ENCODE measurements at places on chromosomes 1 and 21.

- DNase-seq = no peak
Measured at GRCh38 chr1:246512230-246512629, 5.2 kb upstream of the SMYD3 start.

- DNase-seq = no peak
Measured at GRCh38 chr1:173042806-173043205, 7.9 kb downstream of the TNFSF18 start.

DNA sequence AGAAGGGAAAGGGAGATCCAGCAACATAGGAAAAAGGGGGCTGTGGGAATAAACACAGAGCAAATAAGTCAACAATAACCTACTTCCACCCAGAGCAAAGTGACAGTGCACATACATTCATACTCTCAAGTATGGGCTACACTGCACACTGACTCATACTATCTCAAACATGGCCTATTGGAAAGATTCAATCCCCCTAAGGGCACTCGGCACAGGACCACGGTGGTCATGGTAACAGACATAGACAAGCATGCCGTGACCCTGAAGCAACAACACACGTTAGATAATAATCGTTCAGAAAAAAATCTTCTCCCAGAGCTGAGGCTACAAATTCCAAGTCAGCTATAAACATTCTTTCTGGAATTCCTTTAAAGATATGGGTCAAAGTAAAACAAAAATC lies 16.8 kb upstream of the JAK1 start:
- DNase-seq = no peak

- DNase-seq = no peak
Measured at GRCh38 chr1:238606457-238606856, 715.7 kb upstream of the ZP4 start.

DNA sequence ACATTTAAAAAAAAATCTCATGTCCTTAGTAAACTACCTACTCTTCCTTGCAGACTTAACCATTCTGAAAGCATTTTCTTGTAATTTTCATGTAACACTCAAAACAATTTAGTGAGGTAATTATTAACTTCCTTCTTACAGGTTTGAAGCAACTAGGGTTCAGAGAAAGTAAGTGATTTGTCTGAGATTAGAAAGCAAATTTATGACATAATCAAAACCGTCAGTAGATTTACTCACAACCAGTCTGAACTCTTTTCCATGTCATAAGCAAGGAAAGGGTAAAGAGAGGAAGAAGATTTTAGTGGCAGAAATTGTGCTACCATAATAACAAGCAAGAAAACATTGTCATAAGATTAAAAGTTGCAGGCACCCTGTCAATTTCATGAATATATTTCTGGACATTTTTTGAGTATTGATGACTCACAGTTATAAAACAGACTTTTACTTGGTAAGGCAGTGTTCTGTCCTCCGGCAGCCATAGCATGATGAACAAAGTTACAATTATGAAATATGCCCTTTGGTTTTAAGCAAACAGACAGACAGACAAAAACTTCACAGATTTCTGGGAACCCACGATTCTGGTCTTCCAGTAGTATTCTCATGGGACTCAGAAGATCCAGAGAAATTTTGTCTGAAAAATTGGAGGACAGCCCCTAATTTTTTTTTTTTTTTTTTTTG lies 707.2 kb downstream of the RWDD3 start:
- no peak for DNase-seq

- no peak for DNase-seq
Measured at GRCh38 chr21:18460979-18461378, 57.4 kb upstream of the TMPRSS15 start.

GRCh38 chr1:81559662-81560350 lies 240.9 kb upstream of the ADGRL2 start:
- DNase-seq = no peak

GRCh38 chr1:12608311-12608957 lies 9.6 kb downstream of the DHRS3 start:
- DNase-seq = no peak

DNA sequence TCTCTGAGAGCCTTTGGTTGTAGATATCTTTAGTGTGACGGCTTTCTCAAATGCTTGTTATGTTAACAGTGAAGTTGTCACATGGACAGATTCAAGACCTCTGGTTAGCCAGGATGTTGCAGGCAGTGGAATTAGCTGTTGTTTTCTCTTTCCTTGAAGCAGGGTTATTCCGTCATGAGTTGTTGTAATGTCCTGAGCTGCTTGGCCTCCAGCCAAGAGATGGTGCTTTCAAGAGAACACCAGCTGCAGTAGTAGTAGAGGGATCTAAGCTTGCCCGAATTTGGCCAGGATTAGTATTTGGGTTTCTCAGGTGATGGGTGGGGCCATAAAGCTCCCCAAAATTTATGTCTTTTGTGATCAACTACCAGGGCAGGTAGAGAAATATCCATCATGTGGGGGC lies 13.4 kb downstream of the KCNE1 start:
- no peak for DNase-seq

DNA sequence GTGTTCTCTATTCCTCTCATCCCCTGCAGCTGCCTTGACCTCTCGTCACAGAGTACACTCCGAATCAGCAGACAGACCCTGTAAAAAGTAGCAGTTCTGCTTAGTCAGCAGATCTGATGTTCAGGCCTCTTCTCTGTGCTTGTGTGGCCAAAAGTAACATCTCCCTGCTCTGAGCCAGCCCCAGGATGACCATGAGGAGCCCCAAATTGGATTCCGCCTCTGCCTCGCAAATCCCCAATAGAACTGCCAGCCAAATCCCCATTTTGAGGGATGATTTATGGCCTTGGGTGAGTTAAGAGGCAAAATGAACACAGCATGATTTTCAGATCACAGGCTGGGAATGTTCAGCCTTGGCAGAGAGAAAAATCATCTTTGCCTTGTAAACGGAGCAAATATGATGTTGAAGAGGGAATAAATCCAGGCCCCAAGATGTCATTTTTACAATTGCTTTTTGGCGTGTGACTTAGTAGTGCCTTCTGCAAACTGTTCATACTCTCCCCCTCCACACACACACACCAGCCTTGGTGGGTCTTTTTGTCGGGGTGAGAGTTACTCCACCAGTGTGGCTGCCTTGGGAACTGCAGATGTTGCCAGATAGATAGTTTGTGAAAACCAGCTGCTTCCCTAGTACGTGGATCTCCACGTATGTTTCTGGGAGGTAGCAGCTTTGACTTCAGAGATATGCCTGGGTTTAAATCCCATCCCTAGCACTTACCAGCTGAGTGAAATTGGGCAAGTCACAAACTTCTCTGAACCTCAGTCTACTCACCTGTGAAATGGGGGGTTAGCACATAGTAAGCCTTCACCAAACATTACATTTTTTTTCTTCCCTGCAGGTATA lies 77.8 kb downstream of the MAN1C1 start:
- DNase-seq = no peak

DNA sequence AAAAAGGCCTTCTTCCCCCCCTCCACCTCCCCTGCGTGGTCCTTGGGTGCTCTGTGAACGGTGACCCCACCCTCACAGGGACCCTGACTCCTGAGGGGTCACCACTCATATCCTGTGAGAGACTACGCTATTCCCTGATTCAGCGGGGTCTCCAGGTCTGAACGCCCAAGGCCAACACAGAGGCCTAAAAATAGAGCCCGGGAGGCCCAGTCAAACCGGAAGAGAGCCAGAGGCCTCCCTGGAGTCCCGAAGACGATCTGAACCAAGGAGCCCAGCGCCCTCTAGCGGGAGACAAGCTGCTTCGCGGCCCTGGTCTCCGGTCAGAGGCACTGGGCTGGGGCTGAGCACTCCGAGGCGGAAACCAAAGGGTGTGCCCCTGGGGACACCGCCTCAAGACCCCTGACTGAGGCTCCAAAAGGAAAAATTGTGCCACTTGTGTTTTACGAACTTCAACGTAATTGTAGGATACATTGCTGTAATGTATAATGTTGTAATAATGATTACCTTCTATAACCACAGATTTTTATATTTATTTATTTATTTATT lies 42.4 kb upstream of the PSEN2 start:
- DNase-seq = peak; percentile 99

DNA sequence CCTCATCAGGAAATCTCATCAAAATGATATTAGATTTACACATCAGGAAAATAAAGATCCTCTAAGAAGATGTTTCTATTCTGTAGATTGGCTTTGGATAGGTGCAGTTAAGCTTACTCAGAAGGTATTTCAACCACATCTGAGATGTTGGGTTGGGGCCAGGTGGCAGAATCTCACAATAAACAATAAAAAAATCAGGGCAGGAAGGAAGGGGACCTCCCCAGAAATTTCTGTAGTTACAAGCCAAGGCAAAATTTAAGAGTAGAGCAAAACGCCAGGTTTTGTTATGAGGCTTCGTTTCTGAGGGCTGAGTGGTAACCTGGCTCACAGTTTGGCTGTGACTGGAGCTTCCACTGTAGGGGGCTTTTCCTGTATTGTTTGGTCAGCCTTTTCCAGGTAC lies 84.8 kb downstream of the HUNK start:
- DNase-seq = no peak

GRCh38 chr1:156406251-156406650 lies 37.2 kb downstream of the RHBG start:
- DNase-seq = no peak

- DNase-seq = no peak
Measured at GRCh38 chr1:93471911-93472310, 24.0 kb downstream of the FNBP1L start.

DNA sequence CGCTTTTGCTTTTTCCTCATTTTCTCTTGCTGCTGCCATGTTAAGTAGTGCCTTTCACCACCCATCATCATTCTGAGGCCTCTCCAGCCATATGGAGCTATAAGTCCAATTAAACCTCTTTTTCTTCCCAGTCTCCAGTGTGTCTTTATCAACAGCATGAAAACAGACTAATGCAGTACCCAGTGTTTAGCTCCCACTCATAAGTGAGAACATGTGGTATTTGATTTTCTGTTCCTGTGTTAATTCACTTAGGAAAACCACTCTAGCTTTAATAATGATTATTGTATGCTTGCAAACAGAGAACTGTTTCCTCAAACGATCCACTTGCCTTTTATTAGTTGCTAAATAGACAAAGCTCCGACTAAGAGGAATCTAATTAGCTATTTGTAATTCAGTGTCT lies 43.3 kb downstream of the IL23R start:
- no peak for DNase-seq

DNA sequence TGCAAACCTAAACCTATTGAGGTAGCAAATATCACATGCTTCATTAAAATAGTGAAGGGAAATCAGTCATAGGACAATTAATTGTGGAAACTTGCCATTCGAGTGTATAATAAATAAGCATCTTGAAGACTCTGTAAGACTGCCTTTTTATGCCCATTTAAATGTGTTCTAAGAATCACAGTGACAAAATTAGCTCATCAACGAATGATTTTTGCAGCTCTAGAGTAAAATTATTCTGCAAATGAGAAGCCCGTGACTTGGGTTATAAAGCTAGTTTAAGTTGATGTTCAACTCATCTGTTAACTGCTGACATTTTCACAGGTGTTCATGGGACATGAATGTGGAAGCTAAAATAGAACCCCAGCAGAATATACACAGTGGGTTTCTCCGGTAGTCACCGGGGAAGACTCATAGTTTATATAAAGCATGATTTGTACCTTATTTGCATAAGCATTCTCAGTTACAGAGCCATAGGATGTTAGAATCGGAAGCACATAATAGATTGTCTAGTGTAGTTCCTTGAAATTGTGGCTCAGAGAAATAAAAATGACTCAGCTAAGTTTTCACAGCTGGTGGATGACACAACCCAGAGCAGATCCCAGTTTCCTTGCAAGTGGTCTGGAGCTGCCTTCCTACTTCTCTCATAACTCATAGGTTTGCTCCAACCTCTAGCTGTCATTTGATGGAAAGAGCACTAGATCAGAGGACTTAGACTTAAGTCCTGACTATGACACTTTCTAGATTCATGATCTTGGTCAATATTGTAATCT lies 107.3 kb downstream of the UCHL5 start:
- DNase-seq = no peak

- no peak for DNase-seq
Measured at GRCh38 chr1:15334995-15335394, 74.7 kb upstream of the EFHD2 start.

DNA sequence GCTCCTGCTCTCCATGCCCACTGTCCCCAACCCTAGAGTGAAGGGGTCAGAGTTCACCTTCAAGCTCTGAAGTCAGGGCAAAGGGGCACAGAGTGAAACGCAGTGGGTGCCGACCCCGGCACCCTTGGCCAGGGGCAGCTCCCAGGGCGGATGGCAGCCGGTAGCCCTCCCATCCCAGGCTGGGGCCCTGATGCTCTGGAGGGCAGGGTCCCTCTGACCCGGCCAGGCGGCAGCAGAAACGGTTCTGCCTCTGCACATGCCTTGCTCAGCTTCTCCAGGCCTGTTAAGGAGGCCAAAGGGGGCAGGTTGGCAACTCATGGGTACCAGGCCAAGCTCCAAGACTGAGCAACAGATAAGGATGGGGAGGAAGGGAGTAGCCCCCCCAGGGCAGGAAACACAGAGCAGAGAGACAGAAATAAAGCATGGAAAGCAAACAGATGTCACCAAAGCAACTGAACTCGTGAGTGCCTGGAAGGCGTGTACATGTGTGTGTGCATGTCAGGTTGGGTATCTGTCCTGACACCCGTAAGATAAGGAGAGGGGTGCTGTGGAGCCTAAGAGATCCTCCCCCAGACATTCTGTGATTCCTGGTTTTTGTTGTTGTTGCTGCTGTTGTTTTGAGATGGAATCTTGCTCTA lies 112.3 kb upstream of the IFFO2 start:
- DNase-seq = no peak

GRCh38 chr1:183180634-183181056 lies 5.4 kb upstream of the LAMC2 start:
- DNase-seq = peak; percentile 8

DNA sequence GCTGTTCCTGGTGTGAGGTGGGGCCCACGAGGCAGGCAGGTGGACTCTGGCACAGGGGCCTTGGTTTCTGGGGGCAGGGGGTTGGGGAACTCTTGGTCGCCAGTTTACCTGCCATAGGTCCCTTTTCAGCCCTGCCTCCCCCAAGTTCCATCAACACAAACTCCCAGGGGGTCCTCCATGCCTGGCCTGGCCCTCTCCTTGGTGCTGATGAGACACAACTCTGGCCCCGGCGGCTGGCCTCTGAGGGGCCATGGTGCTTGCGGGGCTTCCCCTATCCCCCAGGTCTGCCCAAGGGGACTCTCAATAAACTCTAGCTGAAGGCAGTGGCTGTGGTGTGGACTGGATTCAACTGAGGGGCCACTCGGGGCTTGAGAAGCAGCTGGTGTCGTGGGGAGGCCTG lies 16.0 kb downstream of the HTR6 start:
- DNase-seq = no peak

GRCh38 chr1:56033321-56034037 lies 545.9 kb downstream of the PLPP3 start:
- DNase-seq = no peak
